ENCODE measurements at places on chromosomes 6 and 20. TPM values are rescaled to one million over a fixed set of nuclear protein-coding genes. Genes with fewer than 3 reads are reported as not detected.

GRCh38 chr6:41824571-41825569 lies 37.4 kb downstream of the TOMM6 start:
- H3K36me3 ChIP-seq: no peaks in the 10 kb centered on the region
- H3K4me1 ChIP-seq: no peaks in the 10 kb centered on the region
- DNase-seq: no peak

GRCh38 chr6:158832026-158832425 lies 12.9 kb upstream of the EZR start:
- no peak for DNase-seq
- no peaks in the 10 kb centered on the region for H3K36me3 ChIP-seq
- H3K4me3 ChIP-seq: no peak overlapping the region
- peaks cover 4% of the 10 kb centered on the region for H3K4me1 ChIP-seq

DNA sequence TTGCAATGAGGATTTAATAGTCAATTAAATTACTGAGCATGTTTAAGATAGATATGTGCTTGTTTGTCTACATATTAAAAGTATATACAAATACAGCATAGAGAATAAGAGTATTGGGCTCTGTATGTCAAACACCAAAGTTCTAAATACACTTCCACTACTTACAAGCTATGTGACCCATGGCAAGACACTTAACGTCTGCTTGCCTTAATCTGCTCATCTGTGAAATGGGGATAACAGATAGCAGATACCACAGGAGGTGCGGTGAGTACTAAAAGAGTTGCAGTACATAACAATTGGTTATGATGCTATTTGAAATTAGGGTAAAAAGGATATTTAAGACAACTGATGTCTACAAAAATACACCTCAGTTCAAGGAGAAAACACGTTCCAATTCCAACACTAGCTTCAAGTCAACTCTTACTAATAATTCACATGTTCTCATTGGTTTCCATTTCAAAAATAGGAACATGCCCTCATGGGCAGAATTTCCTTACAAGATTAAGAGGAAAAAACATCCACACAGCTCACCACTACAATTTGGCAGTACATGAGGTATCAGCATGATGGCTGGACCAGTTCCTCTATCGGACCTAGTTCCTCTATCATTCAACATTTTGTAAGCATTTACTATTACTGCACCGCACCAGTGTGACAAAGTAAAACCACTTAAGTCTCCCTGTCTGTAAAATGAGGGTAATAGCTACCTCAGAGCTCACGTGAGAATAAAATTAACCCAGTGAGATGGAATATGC lies 101.1 kb downstream of the SMLR1 start:
- H3K4me3 ChIP-seq: no peak overlapping the region
- H3K4me1 ChIP-seq: no peaks in the 10 kb centered on the region
- H3K27me3 ChIP-seq: no peaks in the 10 kb centered on the region
- no peak for DNase-seq
- H3K36me3 ChIP-seq: no peaks in the 10 kb centered on the region

The SLC17A4 gene
- not detected for total RNA-seq

GRCh38 chr20:62804021-62804626 lies 511 bp upstream of the OGFR start:
- peak overlapping the region; percentile 90 for H3K4me3 ChIP-seq
- peak overlapping the region; percentile 95 for H3K27ac ChIP-seq
- peaks cover 2% of the 10 kb centered on the region for H3K36me3 ChIP-seq
- H3K27me3 ChIP-seq: no peaks in the 10 kb centered on the region

DNA sequence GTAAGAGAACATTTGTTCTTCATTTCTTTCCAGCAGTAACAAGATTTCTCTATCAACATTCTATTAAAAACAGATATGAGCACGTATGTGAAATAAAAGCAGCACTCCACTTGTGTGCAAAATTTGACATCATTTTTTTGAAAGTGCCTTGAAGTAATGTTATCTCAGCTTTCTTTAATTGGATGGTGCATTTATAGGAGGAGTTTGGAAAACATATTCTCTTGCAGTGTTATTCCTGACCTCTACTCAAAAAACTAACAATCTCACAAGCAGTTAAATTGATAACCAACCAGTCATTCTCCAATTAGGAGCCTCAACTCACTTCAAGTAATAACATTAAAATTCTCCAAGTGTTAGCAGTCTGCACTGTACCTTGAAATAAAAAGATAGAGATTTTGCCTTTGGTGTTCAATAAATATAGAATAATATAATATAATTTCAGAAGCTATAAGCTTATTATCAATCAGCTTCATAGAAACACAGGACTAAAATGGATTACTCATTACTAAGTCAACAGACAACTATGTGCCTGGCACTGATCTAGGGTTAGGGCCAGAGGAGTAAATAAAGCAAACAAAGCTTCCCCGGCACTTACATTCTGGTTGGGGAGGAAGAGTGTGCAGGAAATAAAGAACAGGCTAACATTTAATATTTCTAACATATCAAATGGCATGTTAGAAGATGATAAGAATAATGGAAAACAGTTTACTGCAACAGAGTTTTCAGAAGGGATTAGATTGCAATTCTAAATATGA lies 149.0 kb upstream of the SGK1 start:
- H3K4me3 ChIP-seq: no peak overlapping the region
- H3K36me3 ChIP-seq: no peaks in the 10 kb centered on the region
- H3K27me3 ChIP-seq: no peaks in the 10 kb centered on the region
- no peak for DNase-seq

DNA sequence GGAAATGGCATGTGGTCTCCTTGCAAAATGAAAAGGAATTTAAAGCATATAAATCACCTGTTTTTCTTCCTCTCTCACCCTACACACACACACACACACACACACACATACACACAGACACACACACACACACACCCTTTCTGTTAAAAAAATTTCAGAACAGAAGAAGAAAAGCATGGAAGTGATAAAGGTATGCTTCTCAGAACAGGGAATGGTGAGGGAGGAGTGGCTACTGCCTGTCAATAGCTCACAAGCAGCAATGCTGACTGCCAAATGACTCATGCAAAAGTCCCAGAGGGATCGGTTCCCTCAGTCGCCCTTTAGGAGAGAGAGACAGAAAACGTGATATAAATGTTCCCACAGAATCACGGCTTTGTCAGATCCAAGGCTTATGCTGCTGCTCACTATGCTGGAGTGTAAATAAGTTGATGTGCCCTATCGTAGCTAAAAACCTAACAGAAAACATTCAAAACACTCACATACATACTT lies 102.6 kb downstream of the IBTK start:
- no peaks in the 10 kb centered on the region for H3K4me1 ChIP-seq
- H3K27me3 ChIP-seq: no peaks in the 10 kb centered on the region
- H3K36me3 ChIP-seq: peaks cover 3% of the 10 kb centered on the region
- H3K27ac ChIP-seq: no peak overlapping the region
- no peak overlapping the region for H3K4me3 ChIP-seq
- DNase-seq: no peak

The OLIG3 gene
- total RNA-seq: not detected

- no peaks in the 10 kb centered on the region for H3K4me1 ChIP-seq
- H3K36me3 ChIP-seq: no peaks in the 10 kb centered on the region
- H3K27me3 ChIP-seq: peaks cover 17% of the 10 kb centered on the region
- no peak overlapping the region for H3K4me3 ChIP-seq
- no peak for DNase-seq
Observed at GRCh38 chr20:24765316-24766142, 183.5 kb upstream of the CST7 start.

- H3K27me3 ChIP-seq: peaks cover 16% of the 10 kb centered on the region
- no peaks in the 10 kb centered on the region for H3K4me1 ChIP-seq
- no peak overlapping the region for H3K27ac ChIP-seq
- no peak for DNase-seq
- no peak overlapping the region for H3K4me3 ChIP-seq
- H3K36me3 ChIP-seq: no peaks in the 10 kb centered on the region
Observed at GRCh38 chr6:4420160-4420865, 284.9 kb upstream of the ECI2 start.

DNA sequence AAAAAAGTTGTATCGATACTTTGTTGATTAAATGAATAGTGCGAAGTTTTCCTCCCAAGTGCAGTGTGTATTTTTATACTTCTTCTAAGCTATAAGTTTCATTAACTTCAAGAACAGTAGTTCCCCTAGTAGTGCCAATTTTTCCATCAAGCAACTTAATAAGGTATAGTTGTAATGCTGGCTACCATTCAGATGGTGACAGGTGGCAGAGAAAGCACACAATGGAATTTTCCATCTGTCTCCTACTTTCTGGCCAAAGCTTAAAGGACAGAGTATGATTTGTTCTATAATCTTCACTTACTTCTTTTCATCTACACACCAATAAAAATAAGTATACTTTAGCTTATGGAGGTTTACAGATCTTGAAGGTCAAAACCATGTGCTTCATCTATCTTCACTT lies 431.1 kb downstream of the NKAIN2 start:
- H3K4me1 ChIP-seq: no peaks in the 10 kb centered on the region
- no peak overlapping the region for H3K4me3 ChIP-seq
- no peak overlapping the region for H3K27ac ChIP-seq

- DNase-seq: no peak
- H3K27me3 ChIP-seq: no peaks in the 10 kb centered on the region
- H3K4me3 ChIP-seq: no peak overlapping the region
- H3K4me1 ChIP-seq: peaks cover 49% of the 10 kb centered on the region
- H3K27ac ChIP-seq: no peak overlapping the region
- no peaks in the 10 kb centered on the region for H3K36me3 ChIP-seq
Observed at GRCh38 chr6:136740050-136740974, 52.0 kb downstream of the MAP3K5 start.

DNA sequence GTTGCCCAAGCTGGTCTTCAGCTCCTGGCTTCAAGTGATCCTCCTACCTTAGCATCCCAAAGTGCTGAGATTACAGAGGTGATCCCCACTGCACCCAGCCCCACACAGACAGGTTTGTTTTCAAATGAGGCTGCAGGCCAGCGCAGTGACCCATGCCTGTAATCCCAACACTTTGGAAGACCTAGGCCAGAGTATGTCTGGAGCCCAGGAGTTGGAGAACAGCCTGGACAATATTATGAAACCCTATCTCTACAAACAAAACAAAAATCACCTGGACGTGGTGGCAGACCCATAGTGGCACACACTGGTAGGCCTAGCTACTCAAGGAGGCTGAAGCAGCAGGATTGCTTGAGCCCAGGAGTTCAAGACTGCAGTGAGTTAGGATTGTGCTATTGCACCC lies 8.0 kb upstream of the HMGN4 start:
- no peak overlapping the region for H3K27ac ChIP-seq
- no peak for DNase-seq
- H3K4me1 ChIP-seq: peaks cover 22% of the 10 kb centered on the region
- no peak overlapping the region for H3K4me3 ChIP-seq

- no peak overlapping the region for H3K27ac ChIP-seq
- peaks cover 6% of the 10 kb centered on the region for H3K4me1 ChIP-seq
- no peak for DNase-seq
- no peaks in the 10 kb centered on the region for H3K27me3 ChIP-seq
- no peak overlapping the region for H3K4me3 ChIP-seq
Observed at GRCh38 chr6:167532410-167533288, 207.8 kb downstream of the TTLL2 start.

The ACTL10 gene
- total RNA-seq: 1.7 TPM

The TRIM40 gene
- total RNA-seq: not detected

- H3K4me1 ChIP-seq: peaks cover 33% of the 10 kb centered on the region
- no peaks in the 10 kb centered on the region for H3K27me3 ChIP-seq
- peak overlapping the region; percentile 51 for H3K27ac ChIP-seq
- no peaks in the 10 kb centered on the region for H3K36me3 ChIP-seq
Observed at GRCh38 chr20:25344634-25345033, 46.0 kb downstream of the ABHD12 start.

The BPIFB4 gene
- not detected for total RNA-seq

The NPBWR2 gene
- total RNA-seq: not detected

The PRDM13 gene
- not detected for total RNA-seq

- no peak for DNase-seq
- no peak overlapping the region for H3K4me3 ChIP-seq
- H3K36me3 ChIP-seq: no peaks in the 10 kb centered on the region
- no peaks in the 10 kb centered on the region for H3K4me1 ChIP-seq
Observed at GRCh38 chr20:50678169-50678898, 13.0 kb downstream of the RIPOR3 start.

DNA sequence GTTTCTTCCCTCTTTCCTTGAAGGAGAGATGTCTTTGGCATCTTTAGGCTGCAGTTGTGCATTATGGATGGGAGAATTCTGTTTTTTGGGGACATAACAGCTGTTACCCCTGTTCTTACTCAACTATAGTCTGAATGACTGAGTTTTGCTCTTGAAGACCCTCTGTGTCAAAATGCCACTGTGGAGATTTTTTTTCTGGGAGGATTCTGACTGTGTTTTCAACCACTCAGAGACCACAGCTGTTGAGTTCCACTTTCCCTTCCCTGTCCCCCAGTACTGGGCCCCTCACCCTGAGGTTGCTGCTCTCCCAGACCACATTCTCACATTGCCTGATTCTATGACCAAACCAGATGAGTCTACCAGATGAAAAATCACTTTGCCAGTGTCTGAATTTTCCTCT lies 48.1 kb downstream of the NKX2-2 start:
- no peak for DNase-seq
- H3K36me3 ChIP-seq: peaks cover 6% of the 10 kb centered on the region
- no peak overlapping the region for H3K27ac ChIP-seq
- peaks cover 23% of the 10 kb centered on the region for H3K27me3 ChIP-seq
- no peak overlapping the region for H3K4me3 ChIP-seq

DNA sequence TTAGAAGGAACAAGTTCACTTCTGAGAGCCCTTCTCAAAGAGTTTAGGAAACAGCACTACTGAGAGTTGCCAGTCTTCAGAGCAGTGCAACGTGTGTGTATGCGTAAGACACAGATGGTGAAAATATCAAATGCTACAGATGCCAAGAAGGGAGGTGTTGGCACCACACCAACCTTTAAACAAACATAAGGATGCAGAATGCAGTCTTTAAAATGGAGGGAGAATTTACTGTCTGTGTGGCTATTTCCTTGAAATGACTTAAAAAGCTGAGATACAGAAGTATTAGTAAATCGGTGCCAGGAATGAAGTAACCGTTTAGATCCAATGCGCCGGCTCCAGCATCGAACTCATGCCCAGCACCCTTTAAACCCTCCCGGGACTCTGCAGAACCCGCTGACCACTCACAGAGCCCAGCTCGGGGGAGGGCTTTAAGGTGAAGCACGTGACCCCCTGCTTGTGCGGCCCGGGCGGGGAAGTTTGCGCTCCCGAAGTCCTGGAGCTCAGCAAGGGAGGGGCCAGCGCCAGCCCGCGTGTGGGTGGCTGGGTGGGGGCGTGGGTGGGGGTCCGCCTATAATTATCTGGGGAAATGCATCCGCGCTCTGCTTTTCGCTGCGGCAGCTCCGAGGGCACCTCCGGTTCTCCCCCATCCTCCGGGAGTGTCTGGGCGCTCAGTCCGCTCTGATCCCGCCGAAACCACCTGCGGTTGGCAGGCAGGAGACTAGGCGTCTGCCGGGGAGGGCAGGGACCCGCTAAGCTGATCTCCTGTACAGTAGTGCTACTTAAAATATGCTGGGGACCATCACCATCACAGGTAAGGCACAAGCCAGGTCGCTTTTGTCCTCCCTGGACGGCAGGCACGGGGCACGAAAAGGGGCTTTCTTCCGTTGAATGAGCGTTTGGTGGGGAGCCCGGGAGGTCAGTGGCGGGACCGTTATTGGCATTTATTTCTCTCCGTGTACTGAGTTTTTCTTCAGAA lies 66.0 kb downstream of the ZBTB2 start:
- peak overlapping the region; percentile 67 for H3K4me3 ChIP-seq
- DNase-seq: no peak
- peaks cover 59% of the 10 kb centered on the region for H3K27me3 ChIP-seq
- peaks cover 24% of the 10 kb centered on the region for H3K4me1 ChIP-seq

GRCh38 chr6:98779618-98780017 lies 54.8 kb upstream of the POU3F2 start:
- H3K4me1 ChIP-seq: no peaks in the 10 kb centered on the region
- no peak overlapping the region for H3K4me3 ChIP-seq
- H3K36me3 ChIP-seq: no peaks in the 10 kb centered on the region
- no peak overlapping the region for H3K27ac ChIP-seq
- peaks cover 7% of the 10 kb centered on the region for H3K27me3 ChIP-seq
